ENCODE measurements at places on chromosomes 7 and 10. TPM values are rescaled to one million over a fixed set of nuclear protein-coding genes. Genes with fewer than 3 reads are reported as not detected.

DNA sequence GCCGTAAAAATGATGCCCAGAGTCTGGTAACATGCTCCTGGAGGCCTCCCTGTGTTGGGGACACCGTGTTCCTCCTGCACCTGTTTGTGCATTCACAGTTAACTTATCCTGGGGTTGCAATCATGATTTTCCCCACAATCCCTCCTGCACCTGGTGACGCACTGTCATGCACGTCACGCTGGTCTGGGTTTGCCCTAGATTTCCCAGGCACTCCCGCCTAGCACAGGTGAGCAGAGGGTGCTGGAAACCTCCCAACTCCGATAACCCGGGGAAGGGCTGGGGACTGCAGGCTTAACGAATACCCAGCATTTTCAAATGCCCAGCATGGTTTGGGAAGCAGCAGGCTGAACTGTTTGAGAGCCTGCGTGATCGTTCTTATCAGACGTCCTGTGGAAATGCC, 427.1 kb downstream of the TCERG1L start:
- DNase-seq: no peak

GRCh38 chr10:76540331-76540730, 1097.3 kb downstream of the KCNMA1 start:
- no peak for DNase-seq

GRCh38 chr7:37977243-37977642, 56.8 kb downstream of the EPDR1 start:
- DNase-seq: no peak

- no peak for DNase-seq
Measured at GRCh38 chr7:117790731-117791130, 82.5 kb downstream of the CTTNBP2 start.

GRCh38 chr10:129868449-129869035, 95.5 kb downstream of the EBF3 start:
- no peak for DNase-seq

GRCh38 chr10:48417374-48417773, 110.9 kb downstream of the MAPK8 start:
- DNase-seq: no peak

DNA sequence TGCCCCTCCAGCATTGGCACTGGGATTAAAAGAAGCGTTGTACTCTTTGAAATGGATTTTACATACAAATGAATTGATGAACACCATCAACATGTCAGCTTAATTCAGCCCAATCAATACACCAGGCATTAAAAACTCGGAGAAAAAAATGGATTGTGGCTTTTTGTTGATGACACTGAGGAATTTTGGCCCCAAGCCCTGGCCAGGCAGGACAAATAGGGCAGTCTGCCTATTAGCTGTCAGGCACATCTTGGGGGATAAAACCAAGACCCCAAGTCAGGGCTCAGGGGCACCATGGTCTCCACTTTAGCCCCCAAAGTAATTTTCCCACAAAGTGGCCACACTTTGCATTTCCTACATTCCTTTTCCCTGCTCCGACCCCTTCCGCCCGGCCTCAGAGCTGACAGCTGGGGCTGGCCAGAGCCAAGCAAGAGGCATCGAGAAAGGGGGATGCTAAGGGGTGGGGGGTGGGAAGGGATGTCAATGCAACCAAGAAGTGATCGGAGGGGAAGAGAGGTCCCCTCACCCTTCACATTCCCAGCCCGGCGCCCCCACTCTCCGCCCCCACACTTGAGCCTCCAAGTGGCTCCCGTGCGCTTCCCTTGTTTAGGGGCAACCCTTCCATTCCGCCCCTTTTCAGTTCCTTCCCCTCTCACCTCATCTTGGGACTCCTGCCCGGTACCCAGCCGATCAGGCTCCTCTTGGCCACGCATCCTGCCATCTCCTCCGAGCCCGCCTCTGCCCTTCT, 711 bp downstream of the HIP1 start:
- no peak for DNase-seq

- DNase-seq: no peak
Measured at GRCh38 chr10:15433850-15434537, 62.9 kb upstream of the FAM171A1 start.

DNA sequence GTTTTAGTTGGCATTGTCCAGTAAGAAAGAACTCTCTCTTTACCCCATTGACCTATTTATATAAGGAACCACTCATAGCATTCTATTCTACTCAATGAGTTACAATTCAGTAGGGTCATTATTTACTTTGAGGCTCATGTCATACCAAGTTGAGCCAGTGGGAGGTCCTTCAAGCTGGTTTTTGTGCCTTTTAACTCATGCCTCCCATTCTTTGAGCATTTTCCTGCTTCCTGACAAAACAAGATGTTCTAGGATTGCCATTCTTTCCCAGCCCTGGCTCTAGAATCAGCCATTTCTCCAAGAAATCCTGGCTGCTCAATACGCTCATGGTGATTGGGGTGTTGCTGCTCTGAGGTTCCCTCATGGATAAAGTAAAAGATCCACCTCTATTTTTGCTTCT, 250.1 kb downstream of the ABCA13 start:
- no peak for DNase-seq

DNA sequence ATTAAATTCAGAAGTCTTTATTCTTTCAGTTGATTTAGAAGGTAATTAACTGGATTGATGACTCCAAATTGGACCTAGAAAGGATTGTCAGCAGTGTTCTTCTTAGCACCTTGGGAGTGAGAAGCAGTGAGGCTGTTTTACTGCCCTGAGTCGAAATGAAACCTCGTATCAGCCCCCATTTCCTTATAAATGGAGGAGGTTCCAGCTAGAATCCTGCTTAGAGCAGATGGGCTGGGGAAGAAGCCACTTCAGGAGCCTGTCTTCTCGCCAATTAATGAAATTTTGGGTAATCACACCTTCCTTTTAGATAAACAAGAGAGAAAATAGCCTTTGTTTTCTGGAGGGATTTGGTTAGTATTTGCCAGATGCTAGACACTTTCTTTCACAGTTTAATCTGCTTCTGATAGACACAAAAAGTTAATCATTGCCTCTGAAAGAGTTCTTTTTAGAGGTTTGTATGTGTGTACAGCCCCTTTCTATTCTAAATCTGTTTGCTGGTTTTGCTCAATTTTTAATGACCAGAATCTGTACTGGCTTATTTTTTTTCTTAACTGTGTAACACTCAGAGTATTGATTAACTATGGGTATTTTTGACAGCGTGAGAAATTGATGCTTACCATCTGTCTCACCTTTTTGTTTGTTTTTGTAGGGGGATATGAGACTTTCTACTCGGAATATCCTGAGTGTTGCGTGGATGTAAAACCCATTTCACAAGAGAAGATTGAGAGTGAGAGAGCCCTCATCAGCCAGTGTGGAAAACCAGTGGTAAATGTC, 4.6 kb downstream of the DUSP5 start:
- no peak for DNase-seq

DNA sequence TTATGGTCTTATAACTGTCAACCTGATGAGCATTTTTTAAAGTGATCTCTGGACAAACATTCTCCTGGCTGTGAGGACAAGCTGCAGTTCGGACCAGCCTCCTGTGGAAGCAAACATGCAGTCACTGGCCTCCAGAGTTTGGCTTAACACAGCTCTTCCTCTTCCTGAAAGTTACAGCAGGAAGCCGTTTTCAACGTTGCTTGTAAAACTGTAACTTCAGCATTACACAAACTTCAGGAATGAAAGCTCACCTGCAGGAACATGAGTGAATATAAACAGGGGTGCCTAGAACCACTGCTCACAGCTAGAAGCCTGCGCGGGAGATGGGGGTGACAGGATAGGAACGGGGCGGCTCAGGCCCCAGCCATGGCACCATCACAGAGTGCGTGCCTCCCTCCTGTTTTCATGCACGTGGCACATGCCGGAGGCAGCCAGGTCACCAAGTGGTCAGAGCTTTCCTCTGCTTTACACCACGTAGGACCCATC, 292.9 kb upstream of the PITRM1 start:
- DNase-seq: no peak

- no peak for DNase-seq
Measured at GRCh38 chr10:117257721-117258120, 16.8 kb downstream of the SLC18A2 start.

DNA sequence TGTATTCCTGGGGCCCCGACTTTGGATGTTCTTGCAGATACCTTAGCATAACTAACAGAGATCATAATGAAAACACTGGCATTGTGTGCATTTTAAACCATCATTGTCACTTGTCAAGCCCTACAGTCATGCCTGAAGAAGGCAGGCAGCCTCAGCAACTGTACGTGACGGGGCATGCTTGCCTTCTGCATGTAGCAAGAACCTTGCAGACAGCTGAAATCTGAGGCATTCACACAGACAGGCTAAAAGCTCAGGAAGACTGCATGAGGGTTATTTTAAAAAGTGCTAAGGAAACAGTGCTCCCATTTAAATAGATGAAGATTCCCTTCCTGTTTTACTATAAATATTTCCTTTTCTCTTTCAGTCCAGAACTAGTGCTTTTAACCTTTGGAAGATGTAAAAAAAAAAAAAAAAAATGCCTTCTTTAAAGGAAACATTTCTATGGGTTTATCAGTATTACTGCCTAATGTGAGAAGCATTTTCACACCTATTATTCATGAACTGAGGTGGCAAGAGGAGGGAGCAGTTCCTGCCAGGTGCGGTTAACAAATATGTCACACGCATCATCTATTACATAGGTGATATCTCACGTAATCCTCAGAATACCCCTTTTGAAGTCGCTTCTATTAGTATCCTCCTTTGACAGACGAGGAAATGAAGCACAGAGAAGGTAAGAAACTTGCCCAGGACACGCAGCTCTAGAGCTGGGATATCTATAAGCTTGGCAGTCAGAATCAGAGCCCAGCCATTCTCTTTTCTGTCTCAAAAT, 88.1 kb downstream of the PRKCQ start:
- no peak for DNase-seq

GRCh38 chr7:35908331-35909216, 107.7 kb downstream of the SEPTIN7 start:
- DNase-seq: no peak

GRCh38 chr7:46696741-46697140, 775.7 kb upstream of the IGFBP3 start:
- DNase-seq: no peak

Gene MGMT
- polyA plus RNA-seq: 18.0 TPM

Gene VIM
- polyA plus RNA-seq: 5,431 TPM

Gene TET1
- 1.1 TPM for polyA plus RNA-seq

Gene FAM241B
- 3.4 TPM for polyA plus RNA-seq

Gene GPR158
- not detected for polyA plus RNA-seq

Gene SEMA3D
- 27.7 TPM for polyA plus RNA-seq

Gene CCDC146
- polyA plus RNA-seq: 1.6 TPM
